ENCODE measurements at places on chromosomes 12 and 14. TPM values are rescaled to one million over a fixed set of nuclear protein-coding genes. Genes with fewer than 3 reads are reported as not detected.

DNA sequence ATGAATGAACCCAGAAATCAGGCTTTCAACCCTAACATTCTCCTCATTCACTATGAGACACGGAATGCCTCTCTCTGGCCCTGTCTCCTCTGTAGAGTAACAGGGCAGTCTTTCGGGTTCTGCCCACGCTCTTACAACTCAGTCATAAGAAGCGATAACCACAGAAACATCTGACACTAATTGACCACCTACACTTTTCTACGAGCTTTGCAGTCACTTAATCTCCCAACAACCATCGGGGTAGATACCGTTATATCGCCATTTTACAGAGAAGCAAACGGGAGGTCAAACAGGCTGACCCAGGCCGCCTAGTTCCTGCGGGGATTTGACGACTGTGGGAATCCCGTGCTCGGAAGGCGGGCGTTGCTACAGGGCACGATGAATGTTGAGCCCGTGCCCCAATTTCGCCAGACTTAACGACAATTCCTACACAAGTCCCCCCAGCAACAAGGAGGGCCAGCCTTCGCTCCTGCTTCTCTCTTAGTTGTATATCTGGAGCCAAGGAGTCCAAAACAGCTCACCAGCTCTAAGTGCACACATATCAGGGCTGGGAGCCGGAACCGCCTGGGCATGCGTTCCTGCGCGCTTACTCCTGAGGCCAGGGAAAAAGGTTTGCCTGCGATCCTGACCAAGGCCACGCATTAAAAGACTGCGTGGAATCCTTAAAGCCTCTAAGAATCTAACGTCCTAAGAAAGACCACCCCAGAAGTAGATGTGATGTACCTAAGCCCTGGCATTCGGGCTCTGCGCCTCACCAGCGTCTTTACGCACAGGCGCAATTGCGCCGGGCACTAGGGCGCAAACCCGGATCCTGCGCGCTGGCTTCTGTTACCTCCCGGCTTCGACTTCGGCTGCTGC, 38.7 kb upstream of the TBX5 start:
- peak; percentile 75 for DNase-seq

DNA sequence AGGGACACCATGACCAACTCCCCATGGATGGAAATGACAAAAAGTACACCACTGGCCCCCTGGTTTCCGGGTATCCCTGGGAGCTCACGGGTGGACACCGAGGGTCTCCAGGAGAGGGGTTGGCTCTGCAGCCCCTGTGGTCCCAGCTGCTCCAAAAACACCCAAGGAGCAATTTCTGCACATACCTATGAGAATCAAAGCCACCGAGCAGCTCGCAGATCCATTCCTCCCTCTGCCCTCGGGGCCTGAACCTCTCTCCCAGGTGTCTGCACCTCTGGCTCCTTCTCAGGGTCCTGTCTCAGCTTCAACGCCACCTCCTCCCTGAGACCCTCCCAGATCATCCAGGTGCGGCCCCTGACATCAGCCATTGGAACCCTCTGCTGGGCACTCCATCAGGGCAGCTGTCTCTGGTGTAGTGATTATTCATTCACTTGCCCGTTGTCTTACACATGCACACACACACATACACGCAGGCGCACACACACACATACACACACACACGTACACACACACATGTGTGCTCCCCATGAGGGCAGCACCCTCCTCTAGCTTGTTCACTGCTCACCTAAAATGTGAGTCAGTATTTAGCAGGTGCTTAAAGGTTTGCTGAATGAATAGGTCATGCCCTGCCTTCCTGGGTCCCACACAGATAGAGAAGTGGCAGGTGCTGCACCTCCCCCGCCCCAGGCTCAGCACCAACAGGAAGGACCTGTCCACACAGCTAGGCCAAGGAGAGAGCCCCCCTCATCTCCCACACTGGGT, 5.9 kb downstream of the RIMBP2 start:
- DNase-seq = no peak

GRCh38 chr12:30843211-30843610, 83.3 kb upstream of the TSPAN11 start:
- DNase-seq = no peak

DNA sequence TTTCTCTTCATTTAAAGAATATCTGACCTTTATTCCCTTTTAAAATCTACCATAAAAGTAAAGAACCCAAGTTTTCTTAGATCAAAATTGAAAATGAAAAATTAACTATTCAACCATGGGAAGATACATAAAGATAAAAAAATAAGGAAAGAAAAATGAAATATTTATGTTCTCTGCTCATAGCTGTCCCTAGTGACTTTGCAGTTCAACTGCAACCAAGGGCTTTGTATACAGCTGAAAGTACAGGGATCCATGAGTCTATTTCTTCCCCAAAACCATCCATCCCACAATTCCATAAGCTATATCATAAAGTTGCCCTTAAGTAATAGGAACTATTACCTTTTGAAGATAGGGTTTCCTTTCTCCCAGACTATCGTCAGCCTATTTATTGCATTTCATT, 113.1 kb downstream of the ITPR2 start:
- no peak for DNase-seq

GRCh38 chr12:86496595-86496994, 240.4 kb upstream of the MGAT4C start:
- no peak for DNase-seq

DNA sequence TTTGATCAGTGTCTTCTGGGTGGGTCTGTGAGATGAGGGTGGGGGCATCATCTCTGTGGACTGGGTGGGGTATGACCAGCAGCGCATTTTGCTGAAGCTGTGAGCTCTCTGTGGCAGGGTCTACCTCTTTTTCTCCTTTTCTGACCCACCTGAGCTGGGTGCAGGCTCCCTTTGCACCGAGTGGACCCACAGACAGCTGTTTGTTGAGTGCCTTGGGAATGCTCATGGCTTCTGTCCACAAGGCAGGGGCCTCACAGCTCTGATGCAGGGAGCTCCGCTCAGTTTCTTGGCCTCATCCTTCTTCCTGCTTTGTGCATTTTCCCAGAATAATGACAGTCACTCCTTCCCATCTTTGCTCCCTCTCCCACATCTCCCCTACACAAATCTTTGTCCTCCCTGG, 380.6 kb downstream of the DPF3 start:
- DNase-seq = no peak

PRH2 gene
- total RNA-seq = not detected
